Muscle of leg (tissue), 16 donors: ENCODE measurements at places on chromosomes 16 and 17.

- no peak for DNase-seq
Observed at GRCh38 chr17:48595278-48595999, 1.9 kb upstream of the HOXB5 start.

DNA sequence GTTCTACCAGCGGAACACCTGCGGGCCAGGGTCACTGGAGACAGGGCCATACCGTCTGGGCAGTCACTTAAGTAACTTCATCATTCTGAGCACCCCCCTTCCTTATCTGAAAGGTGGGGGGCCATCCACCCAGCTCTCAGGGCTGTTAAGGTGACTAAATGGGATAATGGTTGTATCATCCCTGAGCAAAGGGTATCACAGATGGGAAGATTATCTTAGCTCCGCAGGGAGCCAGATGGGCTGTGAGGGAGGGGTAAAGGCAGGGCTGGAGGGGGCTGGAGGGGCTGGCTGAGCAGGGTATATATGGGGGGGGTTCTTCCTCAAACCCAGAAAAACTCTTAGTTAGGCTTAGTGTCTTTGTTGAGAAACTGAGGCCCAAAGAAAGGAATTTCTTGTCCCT is 2.9 kb upstream of the CACNA1G start:
- no peak for DNase-seq

DNA sequence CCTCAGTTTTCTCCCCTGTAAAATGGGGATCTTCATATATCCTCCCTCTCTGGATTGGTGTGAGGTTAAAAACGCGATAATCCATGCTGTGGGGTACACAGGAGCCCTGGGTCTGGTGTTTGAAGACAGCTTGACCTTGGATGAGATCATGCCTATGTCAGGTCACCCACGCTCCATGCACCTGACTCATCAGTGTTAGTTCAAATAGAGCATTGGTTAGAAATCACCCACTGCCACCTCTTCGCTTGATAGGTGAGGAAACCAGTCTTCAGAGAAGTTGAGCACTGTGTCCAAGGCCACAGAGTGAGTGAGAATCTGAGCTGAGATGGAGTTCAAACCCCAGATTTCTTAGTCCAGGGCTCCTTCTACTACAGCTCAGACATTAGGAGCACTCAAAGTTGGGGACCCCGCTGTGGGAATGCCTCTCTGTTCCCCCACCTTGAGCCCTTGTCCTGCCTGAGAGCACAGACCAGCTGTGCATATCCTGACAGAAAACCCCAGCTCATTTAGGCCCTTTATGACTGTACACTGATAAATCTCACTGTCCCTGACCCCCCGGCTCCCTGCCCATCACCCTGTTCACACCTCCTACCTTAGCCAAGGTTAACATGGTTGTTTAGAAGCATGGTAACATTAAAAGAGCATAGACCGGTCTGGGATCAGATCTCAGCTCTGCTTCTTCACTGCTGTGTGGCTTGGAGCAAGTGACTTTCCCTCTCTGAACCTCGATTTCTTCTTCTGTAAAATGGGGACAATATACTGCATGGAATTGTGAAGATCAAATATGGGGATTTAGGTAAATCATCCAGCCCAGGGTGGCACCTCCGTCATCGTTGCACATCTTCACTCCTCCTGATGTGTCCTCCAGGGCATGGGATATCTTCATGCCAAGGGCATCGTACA is 22.4 kb upstream of the LGALS9 start:
- DNase-seq = no peak

DNA sequence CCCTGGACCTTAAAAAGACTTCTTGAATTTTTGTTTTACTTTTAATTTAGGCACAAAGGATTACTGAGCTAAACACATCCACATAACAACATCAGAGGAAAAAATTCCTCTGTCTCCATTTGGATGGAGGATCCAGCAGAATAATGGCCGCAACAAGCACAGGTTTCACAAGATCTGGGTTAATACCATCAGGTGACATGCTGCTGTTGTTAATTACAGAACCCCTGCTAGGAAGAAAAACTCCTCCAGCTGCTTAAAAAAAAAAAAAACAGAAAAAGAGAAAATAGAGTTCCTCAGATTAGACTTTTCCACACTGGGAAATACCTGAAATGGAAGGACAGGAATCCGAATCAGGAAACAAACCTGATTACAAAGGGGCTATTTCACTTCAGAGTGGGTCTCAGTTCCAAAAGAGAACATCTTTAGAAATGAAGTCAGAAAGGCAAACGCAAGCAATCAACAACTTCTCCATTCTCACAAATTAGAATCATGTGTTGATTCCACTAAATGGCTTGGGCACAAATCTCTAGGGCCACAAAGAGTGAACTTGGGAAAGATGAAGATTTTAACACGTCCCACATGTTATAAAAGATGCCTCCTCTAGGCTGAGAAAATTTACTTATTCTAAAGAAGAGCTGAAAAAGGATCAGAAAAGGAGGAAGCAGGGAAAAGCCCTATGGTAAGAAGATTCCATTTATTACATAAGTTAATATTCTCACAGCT is 44.0 kb downstream of the SPOP start:
- DNase-seq = no peak
